Activated CD4-positive, alpha-beta T cell treated with anti-CD3 and anti-CD28 coated beads for 1 hour (primary cell): ENCODE measurements at places on chromosomes 5 and 9.

- no peak for DNase-seq
These were observed 157.8 kb downstream of the NXNL2 start for GRCh38 chr9:88692827-88693226.

DNA sequence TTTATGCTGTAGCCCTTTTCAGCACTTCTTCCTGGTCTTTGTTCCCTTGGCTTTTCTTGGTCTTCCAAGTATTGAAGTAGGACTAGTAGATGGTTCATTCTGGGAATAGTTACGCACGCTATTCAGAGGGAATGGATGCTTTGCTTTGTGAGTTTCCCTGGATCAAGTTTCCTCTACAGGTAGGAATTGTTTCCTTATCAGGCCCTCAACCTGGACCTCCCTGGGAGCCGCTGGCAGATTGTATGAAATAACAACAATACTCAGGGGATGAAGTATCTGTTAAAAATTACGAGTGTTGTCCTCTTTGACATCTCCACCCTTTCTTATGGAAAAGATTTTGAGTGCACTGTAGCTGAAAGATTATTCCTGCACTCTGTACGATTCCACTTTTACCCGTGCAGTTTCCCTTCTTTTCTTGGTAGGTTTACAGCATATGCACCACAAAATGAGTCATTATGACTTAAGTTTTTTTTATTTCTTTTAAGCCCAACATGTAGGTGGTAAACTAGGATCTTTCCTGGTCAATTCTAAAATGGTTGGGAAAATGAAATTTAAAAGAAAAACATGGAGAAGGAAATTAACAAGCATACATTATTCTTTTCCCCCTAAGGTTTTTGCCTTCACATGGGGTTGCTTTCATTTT is 57.9 kb downstream of the ARHGAP26 start:
- DNase-seq = no peak

DNA sequence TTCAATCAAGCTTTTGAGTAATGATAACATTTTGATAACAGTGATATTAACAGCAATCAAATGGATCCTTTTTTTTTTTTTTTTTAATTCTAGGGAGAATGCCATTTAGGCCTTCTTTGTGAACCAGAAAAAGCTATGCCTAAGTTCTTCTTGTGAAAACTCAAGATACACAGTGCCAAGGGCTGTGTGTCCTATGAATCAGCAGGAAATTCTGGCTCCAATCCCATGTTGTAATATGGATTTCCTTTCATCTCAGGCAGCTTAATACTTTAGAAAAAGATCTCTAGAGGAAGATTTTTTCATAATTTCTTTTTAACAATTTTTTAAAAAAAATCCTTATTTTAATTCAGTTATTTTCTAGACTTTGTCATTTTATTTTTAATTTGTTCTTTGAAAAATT is 96.1 kb downstream of the NUDT12 start:
- DNase-seq = no peak

GRCh38 chr5:139692679-139693308 is 44.6 kb downstream of the CXXC5 start:
- no peak for DNase-seq

GRCh38 chr9:109098960-109099308 is 20.8 kb downstream of the TMEM245 start:
- DNase-seq = no peak

DNA sequence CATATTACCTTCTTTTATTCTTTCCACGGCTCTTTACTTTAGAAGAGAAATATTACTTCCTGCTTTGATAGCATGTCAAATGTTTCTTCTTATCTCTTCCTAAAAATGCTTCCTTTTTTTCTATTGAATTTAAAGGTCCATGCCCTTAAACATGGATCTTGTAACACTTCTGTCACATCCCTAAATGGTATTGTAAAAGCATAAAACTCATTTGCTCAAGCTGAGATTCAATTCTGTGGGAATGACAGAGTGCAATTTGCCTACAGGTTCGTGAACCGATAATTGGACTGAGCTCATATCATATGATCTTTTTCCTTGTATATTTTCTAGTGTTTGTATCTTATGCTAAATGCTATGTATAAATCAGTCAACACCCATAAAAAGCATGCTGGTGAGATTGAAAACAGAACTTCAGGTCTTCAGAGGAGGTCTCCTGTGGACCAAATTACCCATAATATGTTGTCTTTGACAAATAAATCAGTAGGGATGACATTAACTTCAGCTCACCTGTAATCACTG is 429.3 kb downstream of the TMEM232 start:
- DNase-seq = no peak

GRCh38 chr5:65117525-65117924 is 348.8 kb downstream of the CWC27 start:
- no peak for DNase-seq

- DNase-seq = no peak
These were observed 241.6 kb downstream of the KIAA0825 start for GRCh38 chr5:94376672-94377345.

DNA sequence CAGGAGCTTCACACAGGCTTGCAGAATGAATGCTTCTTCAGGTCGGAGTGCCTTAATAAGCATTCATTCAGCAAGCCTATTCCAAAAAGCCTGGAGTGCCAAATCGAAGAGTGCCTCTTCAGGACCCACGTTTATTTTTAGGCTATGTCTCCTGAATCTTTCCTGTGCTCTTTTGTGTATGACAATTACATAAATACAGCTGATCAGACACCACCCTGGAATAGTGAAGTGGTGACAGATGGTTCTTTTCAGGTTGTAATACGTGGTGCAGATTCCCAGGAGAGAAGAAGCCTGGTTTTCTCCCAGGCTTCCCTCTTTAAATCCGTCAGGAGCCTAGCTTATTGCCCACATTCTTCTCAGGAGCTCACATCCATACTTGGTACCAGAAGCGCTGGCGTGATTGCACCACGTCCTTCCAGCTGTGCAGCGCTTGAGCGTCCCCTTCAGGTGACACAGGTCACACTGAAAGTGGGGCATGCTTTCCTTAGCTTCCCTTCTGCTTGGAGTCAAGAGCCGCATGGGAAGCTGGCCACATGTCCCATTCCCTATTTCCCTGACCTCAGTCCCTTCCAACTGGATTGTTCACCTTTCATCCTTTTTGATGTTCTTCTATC is 123.1 kb downstream of the ADCY2 start:
- DNase-seq = no peak

GRCh38 chr5:23014825-23015224 is 161.7 kb upstream of the CDH12 start:
- no peak for DNase-seq

GRCh38 chr5:160657622-160658458 is 194.2 kb downstream of the ATP10B start:
- DNase-seq = no peak

- DNase-seq = no peak
These were observed 138.8 kb upstream of the CD180 start for GRCh38 chr5:67335426-67335825.

GRCh38 chr5:34584165-34584564 is 72.0 kb upstream of the RAI14 start:
- DNase-seq = no peak

- DNase-seq = no peak
These were observed 46.6 kb downstream of the PTPN3 start for GRCh38 chr9:109451311-109452025.

DNA sequence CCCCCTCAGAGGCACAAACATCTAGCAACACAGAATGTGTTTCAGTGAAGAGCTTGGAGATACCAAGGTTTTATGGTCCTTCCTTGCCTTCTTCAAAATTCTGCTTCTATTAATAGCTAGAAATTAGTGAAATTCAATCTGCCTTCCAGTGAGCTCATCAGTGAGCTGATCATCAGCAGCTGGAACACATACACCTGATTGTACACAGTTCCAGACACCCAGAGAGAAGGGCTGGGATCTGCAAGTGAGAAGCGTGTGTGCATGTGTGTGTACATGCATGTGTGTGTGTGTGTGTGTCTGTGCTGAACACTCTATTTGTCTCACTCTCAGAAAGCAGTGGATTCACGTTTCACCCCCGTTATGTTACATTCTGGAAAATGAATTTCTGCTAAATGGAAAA is 28.5 kb downstream of the CFAP90 start:
- DNase-seq = no peak

- DNase-seq = no peak
These were observed 46.2 kb upstream of the FBXW11 start for GRCh38 chr5:172052450-172053236.

GRCh38 chr9:34737677-34738260 is 27.8 kb upstream of the CCL21 start:
- no peak for DNase-seq

GRCh38 chr5:148799737-148800527 is 26.5 kb upstream of the ADRB2 start:
- no peak for DNase-seq

DNA sequence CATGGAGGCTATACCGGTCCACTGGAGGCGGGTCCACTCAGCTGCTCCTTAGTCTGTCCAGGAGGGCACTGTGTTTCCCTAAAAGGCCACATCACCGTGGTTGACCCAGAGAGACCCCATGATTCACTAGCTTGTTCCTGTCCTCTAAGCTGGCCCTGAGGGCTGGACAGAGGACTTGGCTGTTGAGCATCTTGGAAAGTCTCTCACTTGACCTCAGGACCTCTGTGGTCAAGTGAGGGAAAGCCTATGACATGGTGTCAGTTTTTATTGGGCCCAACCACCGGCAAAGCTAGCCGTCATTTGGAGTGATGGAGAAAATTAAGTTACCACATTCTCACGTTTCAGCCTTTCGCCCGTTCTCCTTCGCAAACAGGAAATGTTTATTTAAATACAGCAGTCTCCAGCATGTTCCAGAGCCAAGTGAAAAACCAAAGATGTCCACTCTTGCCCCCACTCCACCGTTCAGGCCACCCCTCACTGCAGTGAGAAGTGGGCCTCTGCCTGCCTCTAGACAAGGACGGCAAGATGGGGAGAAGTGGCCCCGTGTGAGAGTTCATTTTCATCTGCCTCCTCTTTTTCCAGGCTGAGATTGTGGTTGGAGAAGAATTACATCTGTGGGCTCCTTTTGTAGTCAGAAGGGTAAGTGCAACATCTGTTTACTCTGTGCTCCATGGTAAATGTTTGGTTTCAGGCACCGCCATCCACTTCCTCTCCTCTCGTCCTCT is 4.4 kb downstream of the SLIT3 start:
- no peak for DNase-seq

DNA sequence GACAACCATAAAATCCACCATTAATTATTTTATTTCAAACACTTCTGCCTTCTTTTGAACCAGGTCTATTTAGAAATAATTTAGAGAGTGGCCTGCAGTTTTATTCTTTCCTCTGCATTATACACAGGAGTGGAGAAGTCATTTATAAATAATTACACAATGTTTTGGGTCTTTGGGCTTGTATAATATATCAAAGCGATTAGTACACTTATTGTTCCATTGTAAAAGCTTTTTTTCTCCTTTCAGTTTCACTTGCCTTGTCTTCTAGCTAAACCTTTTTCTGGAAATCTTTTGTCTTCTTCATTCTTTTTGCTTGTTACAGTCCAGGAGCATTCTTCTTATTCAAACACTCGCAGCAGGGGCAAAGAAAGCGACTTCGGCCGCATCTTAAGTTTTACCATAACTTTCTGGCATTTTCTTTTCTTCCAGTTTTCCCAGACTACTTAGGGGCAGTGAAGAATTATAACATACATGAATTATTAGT is 7.3 kb upstream of the NEUROG1 start:
- DNase-seq = no peak

GRCh38 chr5:102666164-102666946 is 88.8 kb upstream of the PAM start:
- no peak for DNase-seq

GRCh38 chr5:181204826-181205760 is at the start of gene TRIM7:
Gene TRIM7 (minus strand): TSS chr5:181205196. CDS start chr5:181205110, 86 bp downstream.
- DNase-seq = no peak

DNA sequence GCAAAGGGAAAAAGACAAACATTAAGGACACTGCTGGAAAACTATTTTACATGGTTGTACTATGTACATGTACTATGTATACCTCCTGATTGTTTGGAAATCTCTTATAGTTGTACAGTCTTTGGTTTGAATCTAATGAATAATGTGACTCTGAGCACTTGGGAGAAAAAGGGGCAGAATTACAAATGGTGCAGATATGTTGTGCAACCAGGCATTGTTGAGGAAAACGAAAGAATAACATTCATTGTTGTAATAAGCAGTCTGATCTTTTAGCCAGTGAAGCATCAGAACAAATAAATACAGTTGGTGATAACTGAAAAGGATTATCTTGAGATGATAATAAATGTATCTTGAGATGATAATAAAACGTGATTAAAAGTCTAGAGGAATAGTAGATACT is 87.2 kb downstream of the CSNK1G3 start:
- no peak for DNase-seq

GRCh38 chr5:110203661-110204060 is 513.9 kb downstream of the MAN2A1 start:
- no peak for DNase-seq

GRCh38 chr5:29852329-29852728 is 1341.2 kb upstream of the CDH6 start:
- DNase-seq = no peak

DNA sequence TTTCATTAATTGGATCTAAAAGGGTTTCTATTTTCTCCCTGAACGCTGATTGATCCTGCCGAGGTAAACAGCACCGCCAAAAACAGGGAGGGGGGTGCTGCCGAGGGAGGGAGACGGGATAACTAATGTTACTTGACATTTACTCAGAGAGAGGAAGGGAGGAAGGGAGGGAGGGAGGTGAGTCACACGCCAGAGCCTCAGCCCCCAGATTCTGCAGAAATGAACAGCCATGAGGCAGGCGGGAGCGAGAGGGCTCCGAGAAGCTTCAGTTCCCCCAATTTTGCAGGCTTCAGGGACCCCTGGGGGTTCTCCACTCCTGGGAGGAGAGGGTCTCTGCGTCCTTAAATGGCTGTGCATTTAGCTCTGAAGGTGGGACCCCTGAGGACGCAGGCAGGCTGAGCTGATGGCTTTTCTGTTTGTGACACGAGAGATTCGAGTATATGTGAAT is 59.1 kb upstream of the IER5L start:
- DNase-seq = peak; percentile 32

DNA sequence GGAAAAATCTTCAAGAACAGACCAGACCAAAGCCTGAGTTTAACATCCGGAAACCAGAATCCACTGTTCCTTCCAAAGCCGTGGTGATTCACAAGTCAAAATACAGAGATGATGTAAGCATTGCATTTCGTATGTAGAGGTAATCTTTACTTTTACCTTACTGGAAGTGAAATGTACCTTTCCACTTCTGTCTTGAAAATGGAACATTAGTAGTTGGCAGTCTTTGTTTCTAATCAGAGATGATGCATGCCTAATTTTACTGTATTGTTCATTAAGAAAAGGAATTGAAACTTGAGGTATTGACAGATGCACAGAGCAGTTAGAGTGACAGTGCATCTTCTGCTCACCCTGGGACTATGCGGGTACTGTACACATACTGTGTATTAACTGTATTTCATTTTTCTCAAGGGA is 34.6 kb downstream of the HABP4 start:
- DNase-seq = no peak

- DNase-seq = peak; percentile 68
These were observed 13.7 kb downstream of the GLRX start for GRCh38 chr5:95808686-95809413.

- DNase-seq = no peak
These were observed 20.0 kb downstream of the WNK2 start for GRCh38 chr9:93203718-93204469.

DNA sequence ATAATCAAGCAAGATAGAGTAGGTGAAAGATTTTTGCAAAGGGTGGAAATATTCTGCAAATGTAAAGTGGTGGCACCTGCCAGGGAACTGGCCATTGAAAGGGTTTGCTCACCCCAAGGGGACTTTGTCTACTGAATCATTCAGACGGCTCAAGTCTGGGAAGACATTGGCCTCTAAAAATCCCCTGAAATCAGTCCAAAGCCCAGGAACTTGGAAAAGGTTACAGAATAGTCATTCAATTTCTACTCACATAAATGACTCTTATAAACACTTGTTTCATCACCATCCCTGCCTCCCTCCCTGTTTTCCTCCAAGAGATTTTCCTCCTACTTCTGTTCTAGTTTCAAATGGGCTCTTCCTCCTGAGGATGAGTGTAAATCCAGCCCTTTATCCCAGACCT is 28.5 kb downstream of the ZNF366 start:
- DNase-seq = no peak
